ENCODE measurements at places on chromosomes 1 and 21. TPM values are rescaled to one million over a fixed set of nuclear protein-coding genes. Genes with fewer than 3 reads are reported as not detected.

DNA sequence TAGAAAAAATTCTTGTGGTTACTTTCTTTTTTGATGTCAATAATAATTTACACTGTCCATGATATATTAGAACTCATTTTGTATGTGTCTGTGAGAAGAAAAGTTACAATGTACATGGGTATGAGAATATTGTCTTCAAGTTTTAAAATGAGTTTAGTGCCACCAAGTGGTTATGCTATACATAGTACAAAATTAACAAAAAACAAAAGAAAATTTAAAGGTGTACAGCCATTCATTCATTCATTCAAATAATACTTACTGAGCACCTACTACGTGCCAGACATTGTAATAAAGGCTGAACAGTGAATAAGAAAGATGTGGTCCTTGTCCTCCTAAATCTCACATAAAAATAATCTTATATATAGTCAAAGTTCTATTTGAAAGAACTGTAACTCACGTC, 27.7 kb downstream of the UCHL5 start:
- no peak overlapping the region for H3K4me3 ChIP-seq
- no peaks in the 10 kb centered on the region for H3K27me3 ChIP-seq
- H3K36me3 ChIP-seq = no peaks in the 10 kb centered on the region
- no peak for DNase-seq
- no peak overlapping the region for H3K27ac ChIP-seq
- no peaks in the 10 kb centered on the region for H3K4me1 ChIP-seq

MYBPH gene
- not detected for total RNA-seq

GRCh38 chr1:153550827-153551500, 1.9 kb upstream of the S100A3 start:
- no peaks in the 10 kb centered on the region for H3K27me3 ChIP-seq
- H3K27ac ChIP-seq = no peak overlapping the region
- H3K4me3 ChIP-seq = no peak overlapping the region

DNA sequence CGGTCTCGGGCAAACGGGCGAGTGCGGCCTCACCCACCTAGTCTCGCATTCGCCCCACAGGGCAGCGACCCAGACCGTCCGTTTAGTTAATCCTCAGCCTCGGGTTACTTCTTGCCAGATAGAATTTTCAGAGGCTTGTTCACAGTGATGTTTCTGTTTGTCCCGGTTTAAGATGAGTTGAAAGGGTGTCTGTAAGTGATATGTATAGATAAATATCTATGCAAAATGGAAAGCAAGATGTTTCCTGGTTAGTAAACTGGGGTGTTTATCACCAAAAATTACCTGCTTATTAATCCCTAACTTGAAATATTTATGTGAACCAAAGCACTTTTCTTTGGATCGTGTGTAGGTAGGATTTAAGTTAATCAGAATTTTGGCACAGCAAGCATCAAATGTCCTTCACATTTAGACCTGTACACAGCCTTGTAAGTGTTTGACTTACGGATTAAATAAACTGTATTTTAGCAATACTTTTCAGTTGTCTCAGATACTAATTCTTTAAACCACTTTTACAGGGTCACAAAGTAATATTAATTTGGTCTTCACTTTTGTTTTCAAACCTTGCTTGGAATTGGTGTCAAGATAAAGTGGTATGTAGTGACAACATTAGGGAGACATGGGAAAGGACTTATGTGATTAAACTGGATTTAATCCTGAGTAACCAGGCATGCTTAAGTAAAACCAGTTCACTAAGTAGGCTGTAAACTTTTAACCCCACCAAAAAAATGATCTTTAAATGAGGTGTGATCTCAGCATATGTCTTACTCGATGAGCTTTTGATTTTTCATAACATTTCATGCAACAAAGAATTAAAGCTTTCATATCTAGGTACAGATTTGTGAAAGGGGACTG, 914 bp downstream of the ZNF326 start:
- peak overlapping the region; percentile 77 for H3K4me3 ChIP-seq
- H3K36me3 ChIP-seq = no peaks in the 10 kb centered on the region
- H3K27me3 ChIP-seq = no peaks in the 10 kb centered on the region
- no peak for DNase-seq

- no peaks in the 10 kb centered on the region for H3K4me1 ChIP-seq
- H3K27me3 ChIP-seq = no peaks in the 10 kb centered on the region
- no peak for DNase-seq
These were observed 68.3 kb downstream of the KIF26B start for GRCh38 chr1:245222931-245223595.

GNG5 gene
- 6.7 TPM for total RNA-seq

- no peaks in the 10 kb centered on the region for H3K4me1 ChIP-seq
- no peaks in the 10 kb centered on the region for H3K36me3 ChIP-seq
- no peak for DNase-seq
These were observed 151.5 kb downstream of the SMYD3 start for GRCh38 chr1:246355411-246356230.

GRCh38 chr1:167695147-167695546, 26.6 kb upstream of the MPZL1 start:
- H3K4me3 ChIP-seq = no peak overlapping the region
- no peaks in the 10 kb centered on the region for H3K4me1 ChIP-seq
- no peaks in the 10 kb centered on the region for H3K27me3 ChIP-seq
- H3K27ac ChIP-seq = no peak overlapping the region

GMEB1 gene
- total RNA-seq = 17.1 TPM

PROK1 gene
- not detected for total RNA-seq

DNA sequence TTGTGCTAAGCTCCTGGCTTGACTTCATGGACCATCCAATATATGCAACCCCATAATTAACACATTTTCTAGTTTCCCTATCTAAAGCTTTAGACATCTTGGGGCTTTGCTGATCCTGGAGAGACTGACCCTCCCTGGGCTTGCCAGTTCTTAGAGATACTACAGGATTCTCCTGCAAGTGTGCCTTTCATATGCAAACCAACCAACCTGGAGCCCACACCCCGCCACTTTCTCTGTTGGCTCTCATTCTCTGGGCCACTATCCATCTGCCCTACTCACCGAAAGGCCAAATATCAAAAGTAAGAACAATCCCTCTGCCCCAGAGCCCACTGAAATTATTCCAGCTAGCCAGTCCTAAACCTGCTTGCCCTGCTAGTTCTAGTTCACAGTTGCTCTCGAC, 2.2 kb upstream of the GBP6 start:
- no peaks in the 10 kb centered on the region for H3K27me3 ChIP-seq
- DNase-seq = no peak
- no peaks in the 10 kb centered on the region for H3K4me1 ChIP-seq
- H3K36me3 ChIP-seq = no peaks in the 10 kb centered on the region

- H3K36me3 ChIP-seq = no peaks in the 10 kb centered on the region
- no peaks in the 10 kb centered on the region for H3K27me3 ChIP-seq
- H3K27ac ChIP-seq = no peak overlapping the region
- no peak for DNase-seq
These were observed 128.1 kb downstream of the IER5 start for GRCh38 chr1:181216591-181216994.

SELP gene
- total RNA-seq = 26.8 TPM

SPSB1 gene
- total RNA-seq = 19.1 TPM

- H3K4me1 ChIP-seq = no peaks in the 10 kb centered on the region
- DNase-seq = no peak
- H3K36me3 ChIP-seq = no peaks in the 10 kb centered on the region
- no peaks in the 10 kb centered on the region for H3K27me3 ChIP-seq
- no peak overlapping the region for H3K4me3 ChIP-seq
These were observed 56.4 kb downstream of the ARHGEF16 start for GRCh38 chr1:3510956-3511250.

DNA sequence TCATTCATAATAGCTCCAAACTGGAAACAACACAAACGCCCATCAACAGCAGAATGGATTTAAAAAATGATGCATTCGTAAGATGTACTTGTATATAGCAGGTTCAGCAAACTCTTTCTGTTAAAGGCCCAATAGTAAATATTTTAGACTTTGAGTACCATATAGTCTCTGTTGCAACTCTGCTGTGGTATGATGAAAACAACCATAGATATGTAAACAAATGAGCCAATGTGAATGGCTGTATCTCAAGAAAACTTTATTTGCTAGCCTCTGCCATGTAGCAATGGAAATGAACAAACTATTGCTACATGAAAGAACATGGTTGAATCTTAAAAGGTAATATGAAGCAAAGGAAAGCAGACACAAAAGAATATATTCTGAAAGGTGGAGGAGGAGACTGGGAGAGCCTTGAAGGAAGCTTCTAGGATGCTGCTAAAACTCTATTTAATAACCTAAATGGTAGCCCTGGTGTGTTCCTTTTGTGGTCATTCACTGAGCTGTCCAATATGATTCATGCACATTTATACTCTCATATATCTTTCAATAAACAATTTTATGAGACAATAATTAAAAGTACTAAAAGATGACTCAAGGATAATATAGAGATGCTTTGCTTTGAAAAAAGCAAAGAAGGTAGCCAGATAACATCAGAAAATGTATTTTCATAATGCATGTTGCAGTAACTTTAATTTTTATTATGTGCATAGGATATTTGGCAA, 29.1 kb upstream of the FMO3 start:
- no peaks in the 10 kb centered on the region for H3K27me3 ChIP-seq
- H3K4me1 ChIP-seq = no peaks in the 10 kb centered on the region
- H3K27ac ChIP-seq = no peak overlapping the region
- no peak for DNase-seq
- no peaks in the 10 kb centered on the region for H3K36me3 ChIP-seq
- H3K4me3 ChIP-seq = no peak overlapping the region

DNA sequence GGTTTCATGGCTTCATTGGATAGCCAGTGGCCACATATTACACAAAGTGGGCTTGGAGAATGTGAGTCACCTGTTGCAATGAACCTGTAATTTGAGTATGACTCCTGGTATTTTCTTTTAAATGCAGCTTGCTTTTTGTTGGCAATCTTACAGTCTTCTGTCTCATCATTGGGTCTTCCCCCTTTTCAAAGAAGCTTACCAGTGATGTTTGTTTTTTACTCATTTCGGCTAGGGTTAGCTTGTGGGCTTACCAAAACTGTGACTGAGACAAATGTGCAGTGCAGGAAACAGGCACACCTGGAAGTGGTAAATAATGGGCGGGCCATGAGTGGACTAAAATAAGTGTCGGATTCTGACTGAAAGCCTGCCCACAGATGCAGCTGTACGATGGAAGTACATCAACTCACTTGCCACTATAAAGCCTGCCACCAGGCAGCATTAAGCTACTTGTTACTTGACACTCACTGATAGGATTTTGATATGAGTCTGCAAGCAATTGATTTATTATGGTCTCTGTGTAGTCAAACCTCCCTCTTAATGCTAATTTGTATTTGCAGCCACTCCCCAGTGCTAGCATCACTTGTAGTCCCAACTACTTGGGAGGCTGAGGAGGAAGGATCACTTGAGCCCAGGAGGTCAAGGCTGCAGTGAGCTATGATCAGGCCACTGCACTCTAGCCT, 4.2 kb downstream of the HHAT start:
- no peak overlapping the region for H3K4me3 ChIP-seq
- H3K27me3 ChIP-seq = no peaks in the 10 kb centered on the region
- no peaks in the 10 kb centered on the region for H3K36me3 ChIP-seq

PHTF1 gene
- 13.3 TPM for total RNA-seq

DNA sequence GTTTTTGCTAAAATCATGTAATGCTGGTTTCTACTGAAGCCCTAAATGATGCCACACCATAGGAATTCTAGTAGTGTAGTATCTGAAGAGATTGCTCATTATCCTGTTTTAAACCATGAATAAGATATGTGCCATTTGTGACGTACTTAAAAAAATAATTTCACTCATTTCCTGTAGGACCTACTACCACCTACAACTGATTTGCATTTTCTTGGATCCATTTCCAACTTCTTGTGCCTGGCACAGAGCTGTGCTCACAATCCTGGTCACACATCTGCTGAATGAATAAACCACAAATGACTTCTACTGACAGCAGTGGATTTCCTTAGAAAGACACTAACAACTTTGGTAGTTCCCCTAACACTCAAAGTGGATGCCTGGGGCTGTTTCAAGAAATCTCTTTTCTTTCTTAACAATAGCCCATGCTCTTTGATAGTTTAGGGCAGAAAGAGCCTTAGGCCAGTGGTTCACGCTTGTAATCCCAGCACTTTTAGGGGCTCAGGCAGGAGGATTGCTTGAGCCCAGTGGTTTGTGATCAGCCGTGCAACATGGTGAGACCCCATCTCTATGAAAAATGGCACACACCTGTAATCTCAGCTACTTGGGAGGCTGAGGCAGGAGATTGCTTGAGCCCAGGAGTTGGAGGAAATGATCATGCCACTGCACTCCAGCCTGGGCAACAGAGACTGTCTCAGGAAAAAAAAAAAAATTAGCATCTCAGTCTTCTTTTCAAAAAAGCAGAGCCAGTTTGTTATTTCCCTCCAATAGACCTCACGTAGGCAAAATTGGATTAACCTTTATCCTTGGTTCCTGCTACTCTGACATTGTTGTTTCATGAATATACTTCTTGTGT, 13.0 kb upstream of the BATF3 start:
- H3K36me3 ChIP-seq = no peaks in the 10 kb centered on the region
- no peaks in the 10 kb centered on the region for H3K4me1 ChIP-seq
- H3K4me3 ChIP-seq = no peak overlapping the region

DNA sequence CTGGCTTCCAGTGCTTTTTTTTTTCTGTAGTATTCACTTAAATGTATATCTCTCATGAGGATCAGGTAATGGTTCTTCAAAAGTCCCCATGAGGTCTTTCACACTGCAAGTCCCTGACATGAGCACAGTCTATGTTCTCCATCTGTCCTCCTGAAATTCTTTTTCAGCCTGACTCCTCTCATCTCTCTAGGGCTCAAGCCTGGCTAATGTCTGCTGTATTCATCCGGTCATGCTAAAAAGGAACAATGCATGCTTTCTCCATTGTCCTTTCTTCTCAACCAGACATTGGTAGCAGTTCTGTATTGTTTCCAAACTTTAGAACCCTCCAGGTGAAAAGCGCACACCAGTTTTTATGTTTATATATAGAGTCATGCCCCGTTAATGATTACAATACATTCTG, 368.3 kb upstream of the OLFM3 start:
- H3K4me1 ChIP-seq = no peaks in the 10 kb centered on the region
- no peak for DNase-seq
- no peak overlapping the region for H3K4me3 ChIP-seq
- no peaks in the 10 kb centered on the region for H3K36me3 ChIP-seq
- no peak overlapping the region for H3K27ac ChIP-seq

FHAD1 gene
- total RNA-seq = not detected

DNA sequence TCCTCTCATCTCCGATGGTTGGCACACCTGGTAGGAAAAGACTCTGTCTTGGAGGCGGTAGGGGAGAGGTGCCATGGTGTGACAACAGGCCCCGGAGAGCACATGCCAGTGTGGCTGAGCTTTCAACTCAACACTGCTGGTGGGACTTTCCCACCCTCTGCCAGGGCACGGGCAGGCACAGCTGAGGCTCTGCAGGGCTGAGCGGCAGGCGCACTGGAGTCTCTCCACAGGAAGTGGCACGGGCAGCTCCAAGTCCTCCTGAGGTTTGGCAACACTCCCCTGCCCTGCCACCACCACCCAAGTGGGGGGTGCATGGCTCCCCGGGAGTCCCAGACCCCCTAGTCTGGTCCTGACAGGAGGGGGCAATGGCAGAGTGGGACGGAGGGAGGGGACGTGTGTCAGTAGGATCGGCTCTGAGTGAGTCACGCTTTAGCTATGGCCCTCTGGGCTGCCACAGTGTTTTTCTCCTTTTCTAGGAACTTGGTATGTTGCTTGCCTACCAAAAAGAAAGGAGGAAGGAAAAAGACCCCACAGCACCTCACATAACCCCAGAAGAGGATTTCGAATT, 27.3 kb upstream of the EVA1B start:
- H3K27me3 ChIP-seq = no peaks in the 10 kb centered on the region
- H3K4me1 ChIP-seq = no peaks in the 10 kb centered on the region
- H3K4me3 ChIP-seq = no peak overlapping the region
- peak overlapping the region; percentile 17 for H3K27ac ChIP-seq
- no peaks in the 10 kb centered on the region for H3K36me3 ChIP-seq
- no peak for DNase-seq

GRCh38 chr1:86541859-86542258, 5.0 kb upstream of the CLCA4 start:
- H3K27ac ChIP-seq = no peak overlapping the region
- H3K4me1 ChIP-seq = no peaks in the 10 kb centered on the region
- no peak overlapping the region for H3K4me3 ChIP-seq
- no peaks in the 10 kb centered on the region for H3K36me3 ChIP-seq
- no peaks in the 10 kb centered on the region for H3K27me3 ChIP-seq
